NCI-H82 (cell line): ENCODE measurements at places on chromosomes 11 and 22.
A peak's percentile ranks its signal among the peaks of the same experiment; 100 is the strongest.

DNA sequence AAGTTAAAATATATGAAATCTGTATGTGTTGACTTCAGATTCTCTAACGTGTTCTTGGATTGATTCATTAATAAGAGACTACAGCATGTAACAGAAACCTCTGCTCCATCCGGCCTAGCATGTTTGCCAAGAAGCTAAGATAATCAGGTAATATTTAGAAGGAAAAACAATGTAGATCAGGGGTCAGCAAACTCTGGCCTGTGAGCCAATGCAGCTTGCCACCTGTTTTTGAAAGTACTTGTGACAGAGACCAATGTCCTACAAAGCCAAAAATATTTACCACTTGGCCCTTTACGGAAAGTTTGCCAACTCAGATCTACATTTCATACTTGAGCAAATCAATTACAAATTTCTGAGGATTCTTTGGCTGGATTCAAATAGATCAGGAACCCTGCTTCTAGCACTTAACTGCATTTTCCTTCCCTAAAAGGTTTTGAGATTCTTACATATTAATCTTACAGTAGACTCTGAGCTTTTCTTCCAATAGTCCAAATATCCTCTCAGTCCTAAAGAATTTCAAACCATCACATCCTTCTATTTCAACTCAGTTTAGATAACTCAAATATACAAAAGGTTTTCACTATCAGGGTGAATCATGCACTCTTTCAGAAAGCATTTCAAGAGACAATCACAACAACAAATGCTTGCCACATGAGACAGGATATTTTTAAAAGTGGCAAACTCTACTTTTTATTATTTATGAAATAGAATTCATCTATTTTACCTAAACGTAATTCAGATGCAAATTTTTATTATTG is 29.5 kb downstream of the APOL5 start:
- no peak for DNase-seq

- no peak for DNase-seq
Observed at GRCh38 chr11:61629082-61629833, 48.4 kb upstream of the SYT7 start.

- DNase-seq: no peak
Observed at GRCh38 chr11:86062719-86063118, 6.2 kb downstream of the PICALM start.

DNA sequence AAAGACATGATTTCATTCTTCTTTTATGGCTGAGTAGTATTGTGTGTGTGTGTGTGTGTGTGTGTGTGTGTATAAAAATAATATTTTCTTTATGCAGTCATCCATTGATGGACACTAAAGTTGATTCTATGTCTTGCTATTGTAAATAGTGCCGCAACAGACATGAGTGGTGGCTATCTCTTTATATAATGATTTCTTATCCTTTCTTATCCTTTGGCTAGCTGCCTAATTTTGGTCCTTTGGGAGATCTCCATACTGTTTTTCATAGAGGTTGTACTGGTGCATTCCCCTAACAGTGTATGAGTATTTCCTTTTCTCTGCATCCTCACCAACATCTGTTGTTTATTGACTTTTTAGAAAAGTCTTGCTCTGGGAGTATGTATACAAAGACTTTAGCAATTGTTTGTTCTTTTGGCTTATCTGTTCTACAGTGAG is 107.0 kb downstream of the STIM1 start:
- peak; percentile 76 for DNase-seq

DNA sequence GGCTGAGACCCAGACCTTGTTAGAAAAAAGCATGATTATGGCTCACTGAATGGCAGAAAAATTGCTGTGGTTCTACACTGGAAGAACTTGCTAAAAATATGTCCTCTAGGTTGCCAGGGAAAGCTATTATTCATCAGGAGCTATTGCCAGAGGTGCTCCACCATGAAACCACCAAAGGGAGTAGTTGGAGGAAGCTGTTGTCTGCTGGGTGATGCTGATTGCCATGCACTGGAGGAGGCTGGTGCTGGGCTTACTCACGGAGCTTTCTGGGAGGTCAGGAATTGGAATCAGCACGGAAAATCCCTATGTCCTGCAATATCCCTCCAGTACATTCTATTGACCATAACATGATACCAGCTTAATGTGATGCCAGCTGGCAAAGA is 199.6 kb upstream of the ZBED5 start:
- DNase-seq: no peak

- DNase-seq: no peak
Observed at GRCh38 chr11:134655189-134655989, 243.3 kb upstream of the B3GAT1 start.

DNA sequence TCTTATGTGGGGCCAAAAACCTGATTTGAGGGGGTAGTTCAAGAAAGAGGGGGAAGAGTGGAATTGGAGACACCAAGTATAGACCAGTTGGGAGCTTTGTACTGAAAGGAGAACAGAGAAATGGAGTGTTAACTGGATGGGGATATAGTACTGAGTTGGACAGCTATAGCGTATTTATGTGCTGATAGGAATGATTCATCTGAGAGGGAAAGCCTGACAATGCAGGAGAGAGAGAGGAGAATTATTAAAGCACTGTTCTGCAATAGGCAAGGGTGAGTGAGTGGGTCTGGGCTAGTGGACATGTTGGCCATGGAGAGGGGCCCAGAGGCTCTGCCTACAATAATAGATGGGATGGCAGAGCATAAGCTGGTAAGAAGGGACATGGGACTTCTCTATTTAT is 52.9 kb upstream of the PITPNB start:
- no peak for DNase-seq

GRCh38 chr22:23752750-23753149 is 1.5 kb downstream of the VPREB3 start:
- no peak for DNase-seq

GRCh38 chr11:56700242-56700913 is 1.5 kb downstream of the OR9G1 start:
- DNase-seq: no peak
